ENCODE measurements at places on chromosomes 7 and 10. TPM values are rescaled to one million over a fixed set of nuclear protein-coding genes. Genes with fewer than 3 reads are reported as not detected.

- no peak for DNase-seq
These were observed 77.3 kb downstream of the FAM13C start for GRCh38 chr10:59285073-59285472.

GRCh38 chr7:112930787-112931186 is 140.6 kb upstream of the TMEM168 start:
- peak; percentile 60 for DNase-seq

DNA sequence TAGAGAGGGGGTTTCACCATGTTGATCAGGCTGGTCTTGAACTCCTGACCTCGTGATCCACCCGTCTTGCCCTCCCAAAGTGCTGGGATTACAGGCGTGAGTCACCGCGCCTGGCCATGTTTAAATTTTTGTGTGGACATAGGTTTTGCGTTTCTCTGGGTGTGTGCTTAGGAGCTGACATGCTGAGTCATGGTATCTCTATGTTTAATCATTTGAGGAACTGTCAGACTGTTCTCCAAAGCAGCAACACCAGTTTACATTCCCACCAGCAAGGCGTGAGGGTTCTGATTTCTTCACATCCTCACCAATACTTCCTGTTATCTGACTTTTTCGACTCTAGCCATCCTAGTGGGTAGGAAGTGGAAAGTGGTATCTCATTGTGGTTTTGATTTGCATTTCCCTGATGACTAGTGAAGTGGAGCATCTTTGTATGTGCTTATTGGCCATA is 153.7 kb downstream of the DNAJB6 start:
- peak; percentile 66 for DNase-seq

GRCh38 chr7:20561908-20562307 is 53.6 kb upstream of the ABCB5 start:
- no peak for DNase-seq

DNA sequence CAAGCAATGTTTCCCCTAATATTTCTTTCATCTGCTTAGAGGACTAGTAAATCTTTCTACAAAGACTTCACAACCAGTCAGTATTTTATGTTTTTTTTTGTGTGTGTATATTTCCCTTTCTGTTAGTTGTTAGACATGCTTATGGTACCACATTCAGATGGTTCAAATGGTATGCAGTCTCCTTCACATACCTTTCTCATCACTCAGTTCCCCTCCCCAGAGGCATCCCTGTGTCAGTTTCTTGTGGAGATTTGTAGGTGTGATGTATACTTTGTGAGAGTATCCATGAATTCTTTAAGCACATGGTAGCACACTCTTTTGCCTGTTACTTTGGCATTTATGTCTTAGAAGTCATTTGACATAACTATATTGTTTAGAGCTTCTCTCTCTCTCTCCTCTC is 4.4 kb downstream of the ZNF485 start:
- DNase-seq = no peak

DNA sequence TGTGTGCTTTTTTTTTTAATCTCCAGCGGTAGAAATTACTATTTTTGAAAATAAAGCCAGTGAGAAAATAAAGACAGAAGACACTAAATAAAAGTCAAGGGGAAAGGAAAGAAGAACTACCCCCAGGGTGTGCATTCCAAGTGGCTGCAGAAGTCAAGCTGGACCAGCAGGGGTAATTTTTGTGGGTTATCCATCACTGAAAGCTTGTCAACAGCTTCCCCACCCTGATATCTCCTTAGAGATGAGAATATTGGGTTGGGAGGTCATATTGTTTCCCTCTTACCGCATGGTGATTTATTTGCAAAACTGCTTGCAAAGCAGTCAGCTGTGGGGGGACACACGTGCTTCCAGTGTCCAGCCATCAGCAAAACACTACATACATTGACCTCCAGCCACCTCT is 46.4 kb downstream of the FAM107B start:
- no peak for DNase-seq

- DNase-seq = no peak
These were observed 35.5 kb downstream of the ADGRA1 start for GRCh38 chr10:133123050-133123745.

- DNase-seq = no peak
These were observed 408.8 kb upstream of the SEMA3C start for GRCh38 chr7:81327468-81328266.

DNA sequence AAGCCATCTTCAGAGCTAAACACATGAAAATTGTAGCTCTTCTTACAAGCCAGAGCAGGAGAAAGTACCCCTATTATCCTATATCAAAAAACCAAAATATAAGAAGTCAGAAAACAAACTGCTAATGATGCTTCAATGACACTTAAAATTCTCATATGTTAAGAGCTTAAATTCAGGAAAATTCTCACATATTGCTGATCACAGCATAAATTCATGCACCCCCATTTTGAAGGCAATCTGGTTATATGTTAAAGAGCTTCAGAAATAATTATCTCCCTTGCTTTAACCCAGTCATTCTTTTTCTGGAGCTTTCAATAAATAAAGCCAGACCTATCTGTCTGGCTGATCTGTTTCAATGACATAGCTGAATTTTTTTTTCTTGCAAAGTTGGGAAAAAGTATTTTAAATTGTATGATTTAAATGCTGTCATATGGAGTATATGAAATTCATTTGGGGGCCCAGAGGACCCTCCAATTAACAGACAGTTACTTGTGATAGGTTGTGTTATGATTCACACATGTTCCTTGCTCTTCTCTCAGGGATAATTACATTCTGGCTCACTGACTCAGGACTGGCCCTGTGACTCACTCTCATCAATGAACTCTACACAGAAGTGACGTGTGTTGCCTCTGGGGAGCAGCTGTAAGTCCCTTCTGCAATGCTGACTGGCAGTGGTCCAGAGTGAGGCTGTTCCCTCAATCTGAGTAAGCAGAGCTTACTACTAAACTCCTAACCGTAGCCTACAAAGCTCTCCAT is 85.2 kb downstream of the HGF start:
- DNase-seq = peak; percentile 53

DNA sequence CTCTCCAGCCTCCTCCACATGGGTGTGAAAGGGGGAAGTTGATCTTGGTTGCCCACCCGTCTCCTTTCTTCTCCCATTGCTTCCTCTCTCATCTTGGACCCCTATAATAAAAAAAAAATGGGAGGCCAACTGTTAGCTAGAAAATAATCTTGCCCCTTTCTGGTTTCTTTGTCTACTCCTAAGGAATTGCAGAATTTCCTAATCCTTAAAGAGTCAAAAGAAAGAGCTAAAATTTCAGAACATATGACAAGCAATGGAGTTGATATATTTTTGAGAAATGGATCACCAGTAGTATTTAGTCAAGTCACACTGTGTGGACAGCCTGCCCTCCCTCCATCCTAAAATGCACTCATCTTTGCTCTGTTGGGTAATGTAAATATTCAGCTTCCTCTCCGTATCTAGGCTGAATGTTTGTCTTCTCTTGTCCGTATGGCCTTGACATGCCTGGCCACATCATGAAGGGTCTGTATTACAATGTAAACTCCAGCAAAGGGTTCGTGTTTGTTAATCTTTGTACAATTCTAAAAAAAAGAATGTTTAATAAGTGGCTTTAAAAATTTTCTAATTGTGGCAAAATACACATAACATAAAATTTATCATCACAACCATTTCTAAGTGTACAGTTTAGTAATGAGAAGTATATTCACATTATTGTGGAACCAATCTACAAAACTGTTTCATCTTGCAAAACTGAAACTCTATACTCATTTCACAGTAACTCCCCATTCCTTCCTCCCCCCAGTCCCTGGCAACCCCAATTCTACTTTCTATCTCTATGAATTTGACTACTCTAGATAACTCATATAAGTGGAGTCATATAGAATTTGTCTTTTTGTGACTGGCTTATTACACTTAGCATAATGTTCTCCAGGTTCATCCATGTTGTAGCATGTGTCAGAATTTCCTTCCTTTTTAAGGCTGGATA is 71.5 kb downstream of the ZNF92 start:
- DNase-seq = peak; percentile 98

The MMRN2 gene
- total RNA-seq = not detected

The TUBB8 gene
- 0.31 TPM for total RNA-seq

All from HepG2 (cell line).